Activated CD4-positive, alpha-beta T cell treated with anti-CD3 and anti-CD28 coated beads, Interleukin-2, amount 10 ng/mL, durations not matched to agents 7 days and 5 days (primary cell): ENCODE measurements at places on chromosomes 7 and 10. TPM values are rescaled to one million over a fixed set of nuclear protein-coding genes. Genes with fewer than 3 reads are reported as not detected.
A peak's percentile ranks its signal among the peaks of the same experiment; 100 is the strongest.

- H3K36me3 ChIP-seq, result no peaks in the 10 kb centered on the region
- no peaks in the 10 kb centered on the region for H3K4me1 ChIP-seq
- H3K27ac ChIP-seq, result no peak overlapping the region
Observed at GRCh38 chr10:15712883-15713282, 6.8 kb downstream of the ITGA8 start.

GRCh38 chr7:90298145-90299038 lies 22.7 kb downstream of the FAM237B start:
- no peak for DNase-seq
- H3K4me1 ChIP-seq, result no peaks in the 10 kb centered on the region
- no peaks in the 10 kb centered on the region for H3K36me3 ChIP-seq
- no peak overlapping the region for H3K27ac ChIP-seq
- no peak overlapping the region for H3K4me3 ChIP-seq

DNA sequence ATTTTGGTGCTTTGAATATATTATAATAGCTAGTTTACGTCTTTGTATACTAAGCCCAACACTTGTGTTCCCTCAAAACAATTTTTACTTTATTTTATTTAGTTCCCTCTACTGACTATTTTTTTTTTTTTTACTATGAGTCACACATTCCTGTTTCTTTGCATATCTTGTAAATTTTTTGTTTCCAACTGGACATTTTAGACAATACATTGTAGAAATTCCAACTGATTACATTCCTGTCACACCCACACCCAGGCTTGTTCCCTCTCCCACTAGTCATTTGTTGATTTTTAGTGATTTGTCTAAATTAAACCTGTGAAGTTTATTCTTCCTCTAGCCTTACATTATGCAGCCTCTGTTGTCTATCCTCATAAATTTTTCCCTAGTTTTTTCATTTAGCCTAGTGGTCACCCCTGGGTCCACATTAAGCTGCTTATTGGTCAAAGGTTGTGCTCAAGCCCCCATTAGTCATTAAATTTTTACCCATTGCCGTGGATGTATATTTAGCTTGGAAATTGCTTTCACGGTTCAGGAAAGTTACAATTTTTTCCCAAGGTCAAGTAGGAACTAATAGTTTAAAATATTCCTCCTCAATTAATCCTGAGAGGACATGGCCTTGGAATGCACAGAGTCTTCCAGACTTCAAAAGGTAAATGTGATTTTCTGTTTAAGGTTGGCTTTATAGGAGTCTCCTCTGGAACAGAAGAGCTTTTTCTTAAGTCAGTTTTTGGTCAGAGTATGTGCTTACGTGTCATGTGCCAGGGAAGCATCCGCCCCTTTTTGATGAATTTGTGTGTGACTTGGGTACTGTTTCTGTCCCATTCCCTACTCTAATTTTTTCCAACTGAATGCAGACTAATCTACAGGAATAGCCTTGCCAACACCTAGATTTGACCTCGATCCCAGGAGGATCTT lies 207.6 kb upstream of the TMEM72 start:
- no peaks in the 10 kb centered on the region for H3K27me3 ChIP-seq
- H3K4me3 ChIP-seq, result no peak overlapping the region
- no peak for DNase-seq

- no peaks in the 10 kb centered on the region for H3K36me3 ChIP-seq
- no peaks in the 10 kb centered on the region for H3K4me1 ChIP-seq
- no peak overlapping the region for H3K27ac ChIP-seq
- no peak for DNase-seq
Observed at GRCh38 chr10:17578603-17579002, 38.6 kb downstream of the HACD1 start.

- no peaks in the 10 kb centered on the region for H3K4me1 ChIP-seq
- no peaks in the 10 kb centered on the region for H3K36me3 ChIP-seq
- DNase-seq, result peak; percentile 45
- no peak overlapping the region for H3K4me3 ChIP-seq
Observed at GRCh38 chr10:103564776-103565520, 71.4 kb downstream of the NEURL1 start.

DNA sequence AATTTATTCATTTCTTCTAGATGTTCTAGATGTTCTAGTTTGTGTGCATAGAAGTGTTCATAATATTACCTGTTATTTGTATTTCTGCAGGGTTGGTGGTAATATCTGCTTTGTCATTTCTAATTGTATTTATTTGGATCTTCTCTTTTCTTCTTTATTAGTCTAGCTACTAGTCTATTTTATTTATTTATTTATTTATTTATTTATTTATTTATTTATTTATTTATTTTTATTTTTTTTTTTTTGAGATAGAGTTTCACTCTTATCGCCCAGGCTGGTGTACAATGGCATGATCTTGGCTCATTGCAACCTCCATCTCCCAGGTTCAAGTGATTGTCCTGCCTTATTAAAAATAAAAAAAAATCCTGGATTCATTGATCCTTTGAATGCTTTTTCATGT lies 114.8 kb upstream of the THSD7A start:
- DNase-seq, result no peak
- no peaks in the 10 kb centered on the region for H3K36me3 ChIP-seq
- H3K4me3 ChIP-seq, result no peak overlapping the region
- H3K27me3 ChIP-seq, result no peaks in the 10 kb centered on the region

DNA sequence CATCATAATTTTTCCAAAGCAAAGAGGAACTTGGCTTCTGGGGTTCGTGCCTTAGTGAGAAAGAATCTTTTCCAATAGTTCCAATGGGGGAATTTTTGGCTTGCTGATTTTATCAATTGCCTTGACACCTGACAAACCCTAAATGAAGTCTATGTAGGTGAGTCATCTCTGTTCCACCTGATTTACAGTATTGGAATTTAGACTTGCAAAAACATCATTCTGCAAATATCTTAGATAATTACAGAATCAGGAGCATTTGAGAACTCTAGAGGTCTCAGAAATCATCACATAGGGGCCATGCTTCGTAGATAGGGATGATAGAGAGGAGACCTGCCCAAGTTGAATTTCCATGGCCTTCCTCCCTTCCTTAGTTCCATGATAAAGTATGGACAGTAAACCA lies 9.3 kb downstream of the SLC35G1 start:
- no peaks in the 10 kb centered on the region for H3K27me3 ChIP-seq
- peaks cover 14% of the 10 kb centered on the region for H3K4me1 ChIP-seq
- DNase-seq, result no peak
- no peak overlapping the region for H3K27ac ChIP-seq
- H3K4me3 ChIP-seq, result no peak overlapping the region
- peaks cover 18% of the 10 kb centered on the region for H3K36me3 ChIP-seq

DNA sequence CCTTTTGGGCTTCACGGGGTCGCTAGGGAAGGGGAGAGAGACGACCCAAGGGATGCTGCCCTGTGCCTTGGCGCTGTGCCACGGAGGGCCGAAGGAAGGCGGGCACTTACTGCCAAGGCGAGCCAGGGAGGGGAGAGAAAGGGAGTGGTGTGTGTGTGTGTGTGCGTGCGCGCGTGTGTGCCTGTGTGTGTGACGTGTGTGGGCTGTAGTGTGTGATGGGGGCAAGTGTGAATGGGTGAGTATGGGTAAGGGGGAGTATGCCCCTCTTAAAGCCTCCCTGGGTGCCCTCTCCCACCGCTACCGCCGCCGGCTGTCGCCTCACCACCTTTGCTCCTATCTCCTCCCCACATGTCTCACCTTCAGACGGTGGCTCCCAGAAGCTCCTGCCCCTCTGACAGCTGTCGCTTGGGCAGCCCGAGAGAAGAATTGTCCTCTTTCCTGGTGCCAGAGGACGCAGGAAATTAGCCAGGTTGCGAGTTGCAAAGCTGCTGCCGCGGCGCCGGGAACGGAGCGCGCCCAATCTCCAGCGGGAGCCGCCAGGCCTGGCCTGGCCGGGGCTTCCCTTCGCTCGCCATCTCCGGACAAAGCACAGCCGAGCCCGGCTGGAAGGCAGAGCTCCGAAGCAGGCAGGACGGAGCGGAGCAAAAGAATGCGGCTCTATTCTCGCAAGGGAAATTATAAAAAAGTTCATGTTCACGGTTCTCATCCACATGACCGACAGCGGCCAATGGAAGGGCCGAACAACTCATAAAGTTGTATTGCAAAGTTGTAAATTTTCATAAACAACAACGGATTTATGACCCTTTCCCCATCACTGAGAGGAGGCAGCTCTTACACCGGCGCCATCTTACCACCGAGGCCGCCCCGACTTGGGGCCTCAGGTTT lies at the start of gene HOXA3:
Gene HOXA3, minus strand, starts transcription at position 653 of the 885 bp plus-strand sequence. CDS start 41,943 bp downstream, outside the sequence.
- no peak for DNase-seq
- peak within 1 kb of the TSS; percentile 31 for H3K27ac ChIP-seq
- H3K36me3 ChIP-seq, result peaks cover 1% of the 10 kb centered on the region
- peaks cover 27% of the 10 kb centered on the region for H3K4me1 ChIP-seq
- peak within 1 kb of the TSS; percentile 39 for H3K4me3 ChIP-seq

DNA sequence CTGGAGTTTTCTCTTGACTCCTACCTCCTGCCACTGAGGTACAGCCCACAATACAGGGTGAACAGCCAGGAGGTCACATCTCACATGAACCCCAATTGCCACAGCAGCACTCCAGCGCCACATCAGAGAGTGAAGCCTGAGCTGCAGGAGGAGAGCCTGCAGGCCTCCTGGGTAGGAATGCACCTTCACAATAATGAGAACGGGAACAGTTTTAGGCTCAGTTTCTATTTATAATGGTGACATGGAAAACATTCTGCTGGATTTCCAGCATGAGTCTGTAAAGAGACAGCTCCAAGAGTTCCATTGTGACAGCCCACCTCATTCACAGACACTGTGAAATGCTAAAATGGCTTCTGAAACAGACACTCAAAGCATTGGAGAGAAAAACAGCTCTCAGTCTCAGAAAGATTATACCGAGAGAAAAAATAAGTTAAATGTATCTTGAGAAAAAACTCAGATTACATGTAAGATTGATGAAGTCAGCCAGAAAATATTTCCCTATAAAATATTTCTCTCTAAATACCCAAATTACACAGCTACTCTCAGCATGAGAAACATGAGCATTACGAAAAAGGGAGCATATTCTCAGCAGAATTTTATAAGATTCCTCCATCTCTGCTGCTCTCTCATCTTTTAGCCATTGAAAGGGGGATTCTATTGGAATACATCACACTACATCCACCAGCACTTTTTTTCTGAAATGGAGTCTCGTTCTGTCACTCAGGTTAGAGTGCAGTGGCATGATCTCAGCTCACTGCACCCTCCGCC lies 11.3 kb downstream of the ZNF680 start:
- H3K27ac ChIP-seq, result peak overlapping the region; percentile 54
- H3K36me3 ChIP-seq, result peaks cover 68% of the 10 kb centered on the region
- H3K4me1 ChIP-seq, result peaks cover 2% of the 10 kb centered on the region
- H3K4me3 ChIP-seq, result no peak overlapping the region

- no peak overlapping the region for H3K4me3 ChIP-seq
- DNase-seq, result no peak
- H3K27me3 ChIP-seq, result peaks cover 47% of the 10 kb centered on the region
Observed at GRCh38 chr7:93194386-93194785, 31.9 kb downstream of the HEPACAM2 start.

DNA sequence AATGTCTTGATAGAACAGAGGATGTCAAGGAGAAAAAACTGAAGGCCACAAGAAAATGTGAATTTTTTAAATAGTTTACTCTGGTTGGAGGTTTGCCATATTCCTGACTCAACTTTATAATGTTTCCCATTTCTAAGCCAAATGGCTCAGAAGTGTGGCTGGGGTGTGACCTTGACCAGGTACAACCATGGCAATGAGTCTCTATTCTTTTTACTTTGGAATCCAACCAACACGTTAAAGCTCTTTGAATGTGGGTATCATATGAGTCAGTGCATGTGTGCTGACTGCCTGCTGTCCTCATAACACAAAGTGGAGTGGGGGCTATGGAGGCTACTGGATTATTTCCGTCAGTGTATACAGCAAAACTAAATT lies 33.5 kb upstream of the DLD start:
- peaks cover 50% of the 10 kb centered on the region for H3K4me1 ChIP-seq
- H3K27ac ChIP-seq, result peak overlapping the region; percentile 95
- H3K4me3 ChIP-seq, result peak overlapping the region; percentile 43
- DNase-seq, result no peak

DNA sequence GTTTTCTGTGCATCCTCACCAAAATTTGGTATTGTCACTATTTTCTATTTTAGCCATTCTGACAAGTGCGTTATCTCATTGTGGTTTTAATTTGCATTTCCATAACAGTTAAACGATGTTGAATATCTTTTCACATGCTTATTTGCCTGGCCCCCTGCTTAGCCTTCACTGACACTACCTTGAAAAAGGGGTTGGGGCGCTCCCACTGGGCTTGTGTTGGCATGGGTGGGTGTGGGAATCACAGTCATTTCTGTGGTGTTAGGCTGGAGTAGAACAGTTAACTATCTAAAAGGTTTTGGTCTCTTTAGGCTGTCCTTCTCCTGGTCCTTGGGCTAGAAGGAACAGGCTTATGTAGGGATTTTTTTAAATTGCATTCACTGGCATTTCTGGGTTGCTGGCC lies 72.2 kb upstream of the TMEM140 start:
- H3K27ac ChIP-seq, result no peak overlapping the region
- H3K36me3 ChIP-seq, result no peaks in the 10 kb centered on the region
- H3K27me3 ChIP-seq, result peaks cover 4% of the 10 kb centered on the region
- no peaks in the 10 kb centered on the region for H3K4me1 ChIP-seq
- no peak for DNase-seq

- H3K4me3 ChIP-seq, result no peak overlapping the region
- H3K4me1 ChIP-seq, result peaks cover 28% of the 10 kb centered on the region
- no peak overlapping the region for H3K27ac ChIP-seq
- H3K27me3 ChIP-seq, result no peaks in the 10 kb centered on the region
- DNase-seq, result no peak
- H3K36me3 ChIP-seq, result peaks cover 17% of the 10 kb centered on the region
Observed at GRCh38 chr10:32939296-32940111, 18.5 kb downstream of the ITGB1 start.

DNA sequence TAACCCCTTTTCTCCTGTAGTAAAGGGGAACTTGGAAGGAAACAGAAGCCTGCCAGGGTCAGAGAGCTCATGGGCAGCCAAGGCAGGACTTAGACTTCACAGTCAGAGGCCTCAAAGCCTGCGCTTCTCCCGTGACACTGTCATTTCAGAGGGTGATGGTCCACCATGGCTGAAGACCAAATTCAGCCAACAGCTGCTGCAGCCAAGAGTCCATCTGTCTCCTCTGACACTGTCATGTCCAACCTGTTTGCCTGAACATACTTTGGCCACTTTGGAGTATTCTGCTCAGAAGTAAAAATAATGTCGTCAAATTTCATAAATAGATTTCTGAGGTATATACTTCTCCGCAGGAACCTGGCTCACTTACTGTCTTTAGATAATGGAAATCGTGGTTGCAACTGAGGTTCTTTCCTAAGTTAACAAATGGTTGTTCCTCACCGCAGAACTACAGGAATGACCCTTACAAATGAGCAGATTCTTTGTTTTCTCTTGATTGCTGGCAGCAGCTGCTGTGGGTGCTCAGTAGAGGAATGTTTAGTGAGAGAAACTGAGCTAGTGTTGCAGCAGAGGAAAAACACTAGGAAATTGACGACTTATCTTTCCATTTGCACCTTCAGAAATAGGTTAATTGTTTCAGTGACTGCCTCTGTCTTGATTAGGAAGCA lies 626.5 kb downstream of the SDK1 start:
- H3K4me3 ChIP-seq, result no peak overlapping the region
- H3K36me3 ChIP-seq, result no peaks in the 10 kb centered on the region
- no peak overlapping the region for H3K27ac ChIP-seq

GRCh38 chr10:83983578-83984255 lies 155.6 kb upstream of the GHITM start:
- H3K27me3 ChIP-seq, result peaks cover 2% of the 10 kb centered on the region
- H3K27ac ChIP-seq, result no peak overlapping the region
- no peak for DNase-seq
- no peaks in the 10 kb centered on the region for H3K36me3 ChIP-seq
- no peaks in the 10 kb centered on the region for H3K4me1 ChIP-seq
- H3K4me3 ChIP-seq, result no peak overlapping the region

Gene EMX2
- not detected for total RNA-seq

Gene UNC5B
- not detected for total RNA-seq

Gene FLNC
- not detected for total RNA-seq

Gene RBM20
- not detected for total RNA-seq

Gene CPA5
- total RNA-seq, result not detected

Gene LIPJ
- not detected for total RNA-seq

Gene BAMBI
- total RNA-seq, result not detected

Gene AOAH
- total RNA-seq, result 13.3 TPM
